ENCODE measurements at places on chromosomes 6 and 20. TPM values are rescaled to one million over a fixed set of nuclear protein-coding genes. Genes with fewer than 3 reads are reported as not detected.

DNA sequence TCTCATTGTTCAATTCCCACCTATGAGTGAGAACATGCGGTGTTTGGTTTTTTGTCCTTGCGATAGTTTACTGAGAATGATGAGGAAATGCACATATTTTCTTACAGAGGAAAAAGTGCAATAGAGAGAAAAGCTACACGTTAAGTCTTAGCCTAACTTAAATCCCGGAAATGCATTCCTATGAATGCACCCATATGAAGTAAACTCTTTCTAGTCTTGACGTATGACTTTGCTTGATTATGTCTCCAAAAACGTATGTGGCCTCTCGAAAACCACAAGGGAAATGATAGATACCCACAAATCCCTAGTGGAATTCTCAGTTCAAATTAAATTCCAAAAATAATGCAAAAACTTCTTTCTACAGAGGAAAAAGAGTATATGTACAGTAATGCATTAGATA, 90.7 kb upstream of the SASH1 start:
- H3K4me3 ChIP-seq, result no peak overlapping the region
- no peak for DNase-seq
- H3K27ac ChIP-seq, result no peak overlapping the region
- no peaks in the 10 kb centered on the region for H3K27me3 ChIP-seq
- no peaks in the 10 kb centered on the region for H3K36me3 ChIP-seq

DNA sequence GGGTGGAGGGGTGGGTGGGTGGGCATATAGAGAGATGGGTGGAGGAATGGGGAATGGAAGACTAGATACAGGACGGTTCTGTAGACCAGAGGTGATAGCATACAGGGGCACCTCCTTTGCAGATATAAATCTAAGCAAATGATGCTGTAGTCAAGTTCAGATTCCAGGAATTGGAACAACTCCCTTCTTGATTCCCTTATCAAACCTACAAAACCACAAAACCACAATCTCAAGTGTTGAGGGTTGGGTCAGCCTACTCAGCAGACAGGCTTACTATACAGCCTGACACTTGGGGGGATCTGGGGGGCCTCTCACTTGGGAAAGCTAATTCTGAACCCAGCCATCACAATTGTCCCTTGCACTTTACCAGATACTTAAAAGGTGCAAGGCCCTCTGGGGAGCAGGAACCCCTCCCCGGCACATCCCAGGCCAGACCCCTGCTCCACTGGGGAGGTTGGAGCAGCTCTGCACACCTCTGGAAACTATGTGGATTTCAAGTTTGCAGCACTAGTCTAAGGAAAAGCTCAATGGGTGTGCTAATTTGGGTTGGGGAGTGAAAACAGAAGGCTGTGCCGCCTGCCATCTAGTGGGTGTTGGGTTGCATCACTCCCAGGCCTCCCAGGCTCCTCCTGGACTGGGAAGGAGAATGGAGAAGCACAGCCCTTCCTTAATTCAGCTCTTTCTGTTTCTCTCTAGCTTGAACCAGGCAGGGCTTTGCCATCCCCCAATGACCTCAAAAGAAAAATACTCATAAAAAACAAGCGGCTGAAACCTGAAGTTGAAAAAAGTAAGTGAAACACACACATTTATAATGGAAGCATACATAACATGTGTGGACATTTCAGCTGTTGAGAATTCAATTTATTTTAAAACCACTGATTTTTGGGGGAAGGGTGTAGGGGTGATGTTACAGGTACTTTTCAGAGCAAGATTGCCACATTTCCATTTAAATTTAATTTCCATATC, 121.2 kb upstream of the LAMP5 start:
- H3K4me3 ChIP-seq, result no peak overlapping the region
- H3K27ac ChIP-seq, result no peak overlapping the region
- H3K36me3 ChIP-seq, result peaks cover 77% of the 10 kb centered on the region
- H3K4me1 ChIP-seq, result no peaks in the 10 kb centered on the region
- H3K27me3 ChIP-seq, result no peaks in the 10 kb centered on the region

Gene VGLL2
- total RNA-seq, result 0.20 TPM

- H3K27me3 ChIP-seq, result no peaks in the 10 kb centered on the region
- H3K4me3 ChIP-seq, result no peak overlapping the region
- DNase-seq, result no peak
- H3K27ac ChIP-seq, result no peak overlapping the region
- peaks cover 24% of the 10 kb centered on the region for H3K36me3 ChIP-seq
Observed at GRCh38 chr6:157211603-157212455, 111.5 kb downstream of the TMEM242 start.

GRCh38 chr6:44508646-44509045, 121.1 kb downstream of the CDC5L start:
- no peak for DNase-seq
- no peak overlapping the region for H3K4me3 ChIP-seq
- peaks cover 4% of the 10 kb centered on the region for H3K4me1 ChIP-seq
- no peaks in the 10 kb centered on the region for H3K36me3 ChIP-seq
- no peak overlapping the region for H3K27ac ChIP-seq

GRCh38 chr20:41357424-41358163, 9.0 kb downstream of the EMILIN3 start:
- H3K36me3 ChIP-seq, result no peaks in the 10 kb centered on the region
- no peak overlapping the region for H3K27ac ChIP-seq
- no peaks in the 10 kb centered on the region for H3K27me3 ChIP-seq
- H3K4me3 ChIP-seq, result no peak overlapping the region
- no peaks in the 10 kb centered on the region for H3K4me1 ChIP-seq

Gene SHLD1
- 5.7 TPM for total RNA-seq

- H3K27ac ChIP-seq, result no peak overlapping the region
- H3K27me3 ChIP-seq, result no peaks in the 10 kb centered on the region
- no peak for DNase-seq
- peaks cover 51% of the 10 kb centered on the region for H3K36me3 ChIP-seq
Observed at GRCh38 chr6:26544473-26544872, 6.3 kb downstream of the HMGN4 start.

Gene PSMB9
- total RNA-seq, result 8.9 TPM

- no peak for DNase-seq
- no peak overlapping the region for H3K27ac ChIP-seq
- no peaks in the 10 kb centered on the region for H3K4me1 ChIP-seq
Observed at GRCh38 chr20:46978951-46979491, 84.4 kb downstream of the EYA2 start.

DNA sequence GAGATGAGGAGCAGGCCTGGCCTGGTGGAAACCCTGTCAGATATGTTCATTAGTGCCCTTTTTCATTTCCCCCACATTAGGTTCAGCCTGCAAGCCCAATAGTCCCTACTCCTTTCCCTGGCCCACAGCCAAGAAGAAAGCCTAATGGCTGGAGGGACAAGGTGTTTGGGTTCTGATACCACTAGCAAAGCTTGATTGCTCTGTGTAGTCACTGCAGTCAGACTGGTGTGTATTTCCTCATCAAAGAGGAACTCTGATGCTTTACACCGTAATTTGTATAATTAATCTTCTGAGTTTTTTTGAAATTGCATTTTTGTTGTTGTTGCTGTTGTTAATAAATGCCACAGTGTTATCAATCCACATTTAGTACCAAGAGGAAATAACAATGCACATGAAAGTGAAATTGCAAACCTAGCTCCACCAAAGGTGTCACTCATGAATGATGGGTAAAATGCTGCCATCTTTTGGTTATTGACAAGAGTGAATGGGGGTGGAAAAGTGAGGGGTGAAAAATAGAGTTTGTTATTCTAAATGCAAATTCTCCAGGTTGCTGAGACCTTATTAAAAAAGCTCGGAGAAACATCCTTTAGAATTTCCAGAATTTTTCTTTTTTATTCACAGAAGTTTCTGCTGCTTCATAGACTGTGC, 320.2 kb upstream of the POU3F2 start:
- no peak overlapping the region for H3K4me3 ChIP-seq
- H3K27ac ChIP-seq, result no peak overlapping the region
- no peaks in the 10 kb centered on the region for H3K4me1 ChIP-seq
- DNase-seq, result no peak
- no peaks in the 10 kb centered on the region for H3K27me3 ChIP-seq

GRCh38 chr6:65055545-65055944, 651.5 kb downstream of the EYS start:
- no peaks in the 10 kb centered on the region for H3K4me1 ChIP-seq
- H3K36me3 ChIP-seq, result no peaks in the 10 kb centered on the region
- H3K27ac ChIP-seq, result no peak overlapping the region
- no peak overlapping the region for H3K4me3 ChIP-seq

GRCh38 chr20:49945701-49946477, 9.7 kb downstream of the RNF114 start:
- H3K27me3 ChIP-seq, result no peaks in the 10 kb centered on the region
- H3K36me3 ChIP-seq, result peaks cover 36% of the 10 kb centered on the region
- no peak for DNase-seq

Gene TCFL5
- total RNA-seq, result 4.5 TPM

DNA sequence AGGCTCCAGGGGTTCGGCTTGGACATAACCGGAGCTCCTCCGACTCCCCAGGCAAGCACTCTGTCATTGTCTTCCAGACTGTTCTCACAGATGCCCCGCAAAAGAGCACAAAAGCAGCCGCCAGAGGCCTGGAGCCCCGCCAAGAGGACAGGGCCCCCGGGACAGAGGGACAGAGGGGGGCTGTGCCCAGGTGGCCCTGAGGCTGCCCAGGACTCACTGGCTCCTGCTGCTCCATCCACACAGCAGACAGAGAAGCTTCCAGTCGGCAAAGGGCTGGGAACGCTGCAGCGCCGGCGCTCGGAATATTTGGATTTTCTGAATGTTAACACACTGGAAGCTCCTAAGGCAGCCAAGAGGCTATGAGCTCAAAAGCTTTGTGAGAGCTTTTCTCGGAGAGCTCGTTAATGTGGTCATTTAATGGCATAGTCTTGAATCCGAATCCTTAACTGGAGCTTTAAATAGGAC, 68.0 kb upstream of the QKI start:
- DNase-seq, result no peak
- H3K4me1 ChIP-seq, result no peaks in the 10 kb centered on the region
- no peak overlapping the region for H3K4me3 ChIP-seq
- no peaks in the 10 kb centered on the region for H3K27me3 ChIP-seq

Gene SLC22A2
- not detected for total RNA-seq

DNA sequence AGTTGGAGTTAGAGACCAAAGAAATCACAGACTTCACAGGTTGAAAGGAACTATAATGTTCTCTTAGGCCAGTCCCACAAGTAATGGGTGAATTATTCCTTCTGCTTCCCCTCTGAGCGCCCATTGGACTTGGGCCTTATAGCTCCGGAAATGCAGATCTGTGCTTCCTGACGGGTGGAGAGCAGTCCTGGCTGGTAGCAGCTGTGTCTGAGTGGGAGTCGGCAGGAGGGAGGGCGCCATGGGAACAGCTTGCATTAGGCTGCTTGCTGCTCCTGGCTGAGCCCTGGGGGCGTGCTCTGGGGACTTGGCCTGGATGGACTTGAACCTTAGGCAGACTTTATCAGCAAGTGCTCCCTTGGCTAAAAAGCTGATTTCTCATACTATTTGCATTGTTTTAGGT, 18.4 kb upstream of the NUP153 start:
- no peak overlapping the region for H3K4me3 ChIP-seq
- H3K36me3 ChIP-seq, result no peaks in the 10 kb centered on the region
- peak; percentile 64 for DNase-seq
- no peaks in the 10 kb centered on the region for H3K27me3 ChIP-seq
- H3K27ac ChIP-seq, result no peak overlapping the region

Gene CST5
- total RNA-seq, result not detected

Gene POPDC3
- total RNA-seq, result 56.3 TPM

GRCh38 chr6:149111556-149112115, 205.9 kb upstream of the TAB2 start:
- DNase-seq, result no peak
- H3K4me1 ChIP-seq, result no peaks in the 10 kb centered on the region
- no peaks in the 10 kb centered on the region for H3K36me3 ChIP-seq
- H3K27me3 ChIP-seq, result no peaks in the 10 kb centered on the region
- H3K4me3 ChIP-seq, result no peak overlapping the region
- no peak overlapping the region for H3K27ac ChIP-seq

DNA sequence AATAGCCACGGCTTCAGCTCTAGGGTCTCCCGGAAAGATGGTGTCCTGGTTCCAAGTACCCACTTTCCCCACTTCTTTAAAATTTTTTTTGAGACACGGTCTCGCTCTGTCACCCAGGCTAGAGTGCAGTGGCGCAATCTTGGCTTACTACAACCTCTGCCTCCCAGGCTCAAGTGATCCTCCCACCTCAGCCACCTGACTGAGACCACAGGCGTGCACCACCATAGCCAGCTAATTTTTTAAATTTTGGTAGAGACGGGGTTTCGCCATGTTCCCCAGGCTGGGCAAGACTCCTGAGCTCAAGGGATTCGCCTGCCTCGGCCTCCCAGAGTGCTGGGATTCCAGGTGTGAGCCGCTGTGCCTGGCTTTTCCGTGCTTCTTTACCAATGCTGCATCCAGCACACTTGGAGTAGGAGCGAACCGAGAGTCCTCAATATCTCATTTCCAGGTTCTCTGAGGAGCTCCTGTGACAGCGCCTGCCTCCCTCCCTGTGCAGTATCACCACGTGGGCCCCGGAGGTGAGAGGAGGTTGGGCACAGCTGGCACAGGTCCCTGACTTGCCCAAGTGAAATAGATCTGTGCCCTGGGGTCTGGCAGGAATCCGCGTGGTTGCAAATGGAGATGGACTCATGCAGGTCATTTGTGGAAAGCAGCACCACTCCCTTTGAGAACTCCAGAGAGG, 37.3 kb downstream of the EZR start:
- H3K27me3 ChIP-seq, result no peaks in the 10 kb centered on the region
- H3K4me3 ChIP-seq, result no peak overlapping the region

DNA sequence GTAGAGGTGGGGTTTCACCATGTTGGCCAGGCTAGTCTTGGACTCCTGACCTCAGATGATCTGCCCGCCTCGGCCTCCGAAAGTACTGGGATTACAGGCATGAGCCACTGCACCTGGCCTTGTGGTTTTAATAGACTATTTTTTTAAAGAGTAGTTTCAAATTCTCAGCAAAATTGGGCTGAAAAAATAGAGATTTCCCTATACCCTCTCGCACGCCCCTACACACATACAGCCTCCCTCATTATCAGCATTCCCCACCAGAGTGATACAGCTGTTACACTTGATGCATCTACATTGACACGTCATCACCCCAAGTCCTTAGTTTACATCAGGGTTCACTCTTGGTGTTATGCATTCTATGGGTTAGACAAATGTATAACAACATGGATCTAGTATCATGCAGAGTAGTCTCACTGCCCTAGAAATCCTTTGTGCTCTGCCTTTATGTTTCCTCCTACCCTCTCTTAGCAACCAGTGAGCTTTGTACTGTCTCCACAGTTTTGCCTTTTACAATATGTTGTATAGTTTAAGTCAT, 103.6 kb downstream of the CDYL start:
- no peak overlapping the region for H3K4me3 ChIP-seq
- no peak overlapping the region for H3K27ac ChIP-seq
- H3K36me3 ChIP-seq, result no peaks in the 10 kb centered on the region
- H3K4me1 ChIP-seq, result peaks cover 4% of the 10 kb centered on the region

Gene COL19A1
- total RNA-seq, result 4.6 TPM

GRCh38 chr6:113122060-113122459, 735.1 kb upstream of the MARCKS start:
- H3K36me3 ChIP-seq, result no peaks in the 10 kb centered on the region
- H3K27ac ChIP-seq, result no peak overlapping the region
- H3K27me3 ChIP-seq, result no peaks in the 10 kb centered on the region
- H3K4me1 ChIP-seq, result no peaks in the 10 kb centered on the region

GRCh38 chr6:2509711-2510110, 241.0 kb downstream of the MYLK4 start:
- no peaks in the 10 kb centered on the region for H3K4me1 ChIP-seq
- H3K27me3 ChIP-seq, result no peaks in the 10 kb centered on the region
- peak overlapping the region; percentile 17 for H3K4me3 ChIP-seq

Measured in heart left ventricle (tissue), 16 donors.